Temporal lobe (tissue), 4 donors: ENCODE measurements at places on chromosomes 5 and 9. TPM values are rescaled to one million over a fixed set of nuclear protein-coding genes. Genes with fewer than 3 reads are reported as not detected.

The PHPT1 gene
- total RNA-seq = 45.7 TPM

The TMEM171 gene
- 0.49 TPM for total RNA-seq

The SPATA31C1 gene
- not detected for total RNA-seq

The IFNA21 gene
- total RNA-seq = not detected

The GFI1B gene
- total RNA-seq = under 0.01 TPM

The OLFML2A gene
- 3.2 TPM for total RNA-seq

The CTSV gene
- total RNA-seq = 0.74 TPM

The MRRF gene
- total RNA-seq = 15.0 TPM

The RLN2 gene
- total RNA-seq = not detected

The GFM2 gene
- 48.7 TPM for total RNA-seq

The PRRX2 gene
- 0.25 TPM for total RNA-seq

The ZCCHC9 gene
- total RNA-seq = 5.9 TPM

The ANGPTL2 gene
- total RNA-seq = 3.7 TPM

The ARL10 gene
- 63.9 TPM for total RNA-seq

The ANKRD34B gene
- total RNA-seq = 0.25 TPM

The CCDC192 gene
- 0.25 TPM for total RNA-seq

The DNM1 gene
- 108 TPM for total RNA-seq

The POU5F2 gene
- total RNA-seq = 2.5 TPM

The PCDHB9 gene
- total RNA-seq = 6.6 TPM

The CCT5 gene
- total RNA-seq = 172 TPM

The RGS3 gene
- 8.6 TPM for total RNA-seq

The AGGF1 gene
- total RNA-seq = 29.5 TPM

The MLANA gene
- not detected for total RNA-seq

The ROPN1L gene
- total RNA-seq = 2.0 TPM

The ADAMTS19 gene
- 2.2 TPM for total RNA-seq

The ANKRD18B gene
- total RNA-seq = 0.25 TPM

The PROB1 gene
- 0.49 TPM for total RNA-seq

The SLC34A1 gene
- total RNA-seq = not detected

The RASGEF1C gene
- 21.4 TPM for total RNA-seq

The SIT1 gene
- not detected for total RNA-seq

The GDA gene
- 22.6 TPM for total RNA-seq

The MEIKIN gene
- total RNA-seq = not detected

The PCDHGB1 gene
- 6.9 TPM for total RNA-seq

The NANS gene
- 13.5 TPM for total RNA-seq

The NPR3 gene
- 15.2 TPM for total RNA-seq

The MARCOL gene
- not detected for total RNA-seq

The SHC3 gene
- 59.0 TPM for total RNA-seq

The ALDH1B1 gene
- 9.3 TPM for total RNA-seq

The GABRP gene
- total RNA-seq = under 0.01 TPM

The CDC23 gene
- 22.4 TPM for total RNA-seq

The SPATA31E1 gene
- total RNA-seq = not detected

The ZNF169 gene
- total RNA-seq = 6.9 TPM

The CDH18 gene
- total RNA-seq = 6.4 TPM

The ANKRD18A gene
- 1.2 TPM for total RNA-seq

The PAEP gene
- total RNA-seq = not detected

The GABRB2 gene
- total RNA-seq = 65.2 TPM

The STC2 gene
- 0.25 TPM for total RNA-seq

The QRFP gene
- not detected for total RNA-seq

The SLCO4C1 gene
- total RNA-seq = 0.49 TPM

The C6 gene
- not detected for total RNA-seq

The TAF11L9 gene
- total RNA-seq = not detected

The ECSCR gene
- 3.4 TPM for total RNA-seq

The JAK2 gene
- 31.5 TPM for total RNA-seq

The MFAP3 gene
- 134 TPM for total RNA-seq

The LCN9 gene
- total RNA-seq = not detected

The CCDC152 gene
- 6.1 TPM for total RNA-seq

The F12 gene
- total RNA-seq = 2.7 TPM
